D341Med (cell line): ENCODE measurements at places on chromosomes 11 and 22.

DNA sequence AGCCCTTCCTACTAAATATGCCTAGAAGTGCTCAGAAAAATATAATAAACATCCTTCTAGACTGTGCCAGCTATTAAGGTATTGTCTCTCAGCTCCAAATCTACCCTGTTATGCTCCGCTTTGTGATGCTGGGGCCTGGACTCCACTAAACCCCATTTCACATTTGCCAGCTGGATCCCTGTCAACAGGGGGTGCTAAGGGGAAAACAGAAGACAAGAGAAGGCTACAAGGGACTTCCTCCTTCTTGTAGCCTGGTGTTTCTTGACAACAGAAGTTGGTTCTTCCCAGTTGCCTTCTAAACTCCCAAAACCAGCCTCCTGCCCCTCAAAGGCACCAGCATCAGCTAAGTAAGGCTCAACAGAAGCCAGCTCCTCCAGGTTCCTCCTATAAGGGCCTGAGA lies 5.2 kb downstream of the NUMA1 start:
- no peak for DNase-seq

DNA sequence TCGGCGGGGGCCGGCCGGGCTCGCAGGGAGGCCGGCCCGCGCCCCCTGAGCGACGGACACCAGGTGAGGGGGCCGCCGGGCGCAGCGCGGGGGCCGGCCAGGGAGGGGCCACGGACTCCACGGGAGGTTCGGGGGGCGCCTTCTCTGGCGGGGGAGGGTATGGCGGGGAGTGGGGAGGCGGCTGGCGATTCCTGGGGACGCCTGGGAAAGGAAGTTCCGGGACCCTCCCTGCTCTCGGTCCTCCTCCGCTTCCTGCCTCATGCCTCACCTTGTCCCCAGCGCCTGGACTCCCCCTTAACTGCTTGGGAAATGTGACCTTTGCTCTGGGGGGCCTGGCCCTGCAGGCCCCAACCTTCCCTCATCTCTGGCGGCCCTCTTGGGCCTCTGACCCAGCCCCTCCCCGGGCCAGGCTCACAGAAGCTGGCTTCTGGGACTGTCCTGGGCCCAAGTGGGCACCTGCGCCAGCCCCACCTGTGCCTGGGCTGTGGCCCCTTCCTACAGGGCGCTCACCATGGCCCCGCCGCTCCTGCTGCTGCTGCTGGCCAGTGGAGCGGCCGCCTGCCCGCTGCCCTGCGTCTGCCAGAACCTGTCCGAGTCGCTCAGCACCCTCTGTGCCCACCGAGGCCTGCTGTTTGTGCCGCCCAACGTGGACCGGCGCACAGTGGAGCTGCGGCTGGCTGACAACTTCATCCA lies 516 bp downstream of the LRFN4 start:
- DNase-seq = no peak

DNA sequence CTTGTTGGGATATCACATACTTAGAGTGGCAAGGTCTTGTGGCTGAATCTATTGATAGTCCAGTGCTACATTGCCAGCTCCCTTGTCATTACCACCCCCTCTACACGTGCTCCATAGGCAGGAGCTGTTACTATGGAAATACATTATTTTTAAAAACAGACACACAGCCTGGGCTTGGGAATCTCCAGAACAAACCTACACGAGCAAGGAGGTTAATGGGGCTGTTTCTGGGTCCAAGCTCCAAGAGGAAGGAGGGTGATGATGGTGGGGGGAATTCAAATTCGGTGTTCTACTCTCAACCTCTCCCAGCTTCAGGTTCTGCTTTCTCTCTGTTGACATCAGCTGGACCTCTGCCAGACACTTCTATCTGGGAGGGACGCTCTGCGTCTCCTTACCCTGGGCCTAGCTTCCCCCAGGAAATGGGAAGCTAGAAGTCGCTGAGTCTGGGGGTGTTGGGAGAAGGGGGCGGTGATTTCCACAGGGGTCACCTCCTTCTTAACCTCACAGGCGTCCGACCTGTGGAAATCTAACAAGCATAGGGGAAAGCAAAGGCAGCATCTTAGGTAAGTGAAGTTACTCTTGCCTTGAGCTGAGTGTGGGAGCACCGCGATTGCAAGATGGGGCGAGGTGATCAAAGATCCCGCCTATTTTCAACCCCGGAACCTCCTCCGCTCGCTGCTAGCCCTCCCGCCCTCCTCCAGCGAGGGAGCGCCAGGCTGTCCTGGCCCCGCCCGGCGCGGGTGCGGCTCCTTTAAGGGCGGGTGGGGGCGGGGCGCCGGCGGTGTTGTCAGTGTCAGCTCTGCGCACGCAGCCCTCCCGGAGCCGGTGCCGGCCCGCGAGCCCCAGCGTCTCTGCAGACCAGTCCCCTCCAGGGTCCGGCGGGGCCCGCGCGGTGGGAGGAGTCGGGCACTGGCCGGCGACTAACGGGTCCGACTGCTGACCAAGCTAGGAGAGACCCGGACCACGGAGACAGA lies at the start of gene C2CD2L:
C2CD2L (plus strand) TSS at position 781 of the 974 bp plus-strand sequence. CDS start 398 bp downstream, outside the sequence.
- peak; percentile 95 for DNase-seq

GRCh38 chr11:123011510-123011909 lies 29.9 kb upstream of the BSX start:
- no peak for DNase-seq

GRCh38 chr11:129937592-129938238 lies 42.3 kb upstream of the NFRKB start:
- no peak for DNase-seq

- DNase-seq = no peak
Observed at GRCh38 chr11:120808616-120809050, 215.3 kb upstream of the TBCEL start.

DNA sequence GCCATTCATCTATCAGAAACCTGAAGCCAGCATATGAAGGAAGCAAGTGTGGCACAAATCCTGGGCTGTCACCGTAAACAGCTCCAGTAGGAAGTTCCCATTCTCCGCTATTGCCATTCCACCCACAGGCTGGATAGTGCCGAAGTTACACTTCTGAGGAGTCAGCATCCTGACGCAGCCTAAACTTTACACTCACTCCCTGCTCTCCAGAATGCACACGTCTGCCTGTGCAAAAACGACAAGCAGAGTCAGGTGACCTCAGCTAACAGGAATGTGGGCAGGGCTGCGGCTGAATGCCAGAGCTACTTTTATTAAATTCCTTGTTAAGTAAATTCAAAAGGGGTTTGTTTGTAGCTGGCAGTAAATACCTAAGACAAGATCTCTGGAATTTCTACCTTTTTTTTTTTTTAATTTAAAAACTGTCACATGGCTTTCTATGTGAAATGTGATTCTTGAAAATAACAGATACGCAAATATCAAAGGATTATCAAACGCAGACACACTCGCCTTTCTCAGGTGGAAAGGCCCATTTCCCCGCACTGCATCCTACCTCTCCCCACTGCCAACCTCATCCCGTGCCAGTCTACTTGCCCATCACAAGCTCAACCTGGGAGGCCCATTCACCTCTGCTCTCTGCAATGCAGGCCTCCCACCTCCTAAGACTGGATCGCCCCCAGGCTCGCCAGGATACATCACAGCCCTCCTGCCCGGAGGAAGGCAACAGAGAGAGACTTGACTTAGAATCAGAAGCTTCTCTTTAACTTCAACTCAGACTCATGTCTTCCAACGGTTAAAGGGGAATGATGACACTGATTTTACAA lies 33.5 kb downstream of the NFRKB start:
- DNase-seq = no peak

DNA sequence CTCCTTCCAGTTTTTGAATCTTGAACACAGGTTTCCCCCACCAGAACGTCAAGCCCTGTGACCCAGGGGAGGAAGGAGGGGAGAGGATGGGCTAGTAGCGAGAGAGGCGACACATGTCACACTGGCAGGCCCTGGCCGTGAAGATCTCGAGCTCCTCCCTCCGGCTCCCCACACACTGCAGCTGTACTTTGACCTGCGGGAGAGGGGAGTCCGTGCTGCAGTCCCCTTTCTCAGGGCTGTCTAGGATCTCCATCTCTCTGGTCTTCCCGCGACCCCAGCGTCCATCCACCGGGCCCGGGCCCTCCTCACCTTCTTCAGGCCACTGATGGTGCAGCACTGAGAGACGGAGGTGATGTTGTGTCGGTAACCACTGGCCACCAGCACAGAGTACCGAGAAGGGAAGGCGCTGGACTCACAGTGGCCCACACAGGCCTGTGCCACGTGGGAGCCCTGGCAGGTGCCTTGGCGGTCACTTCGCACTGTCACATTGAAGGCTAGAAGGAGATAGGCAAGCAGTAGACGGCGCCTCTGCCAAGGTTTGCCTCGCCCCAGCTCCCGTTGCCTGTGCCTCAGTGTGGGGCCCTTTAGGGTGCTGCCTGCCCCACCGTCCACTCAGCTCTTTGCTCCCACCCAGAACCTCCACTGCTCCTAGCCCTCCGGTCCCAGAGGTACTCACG lies 873 bp downstream of the GPHA2 start:
- DNase-seq = no peak

- DNase-seq = no peak
Observed at GRCh38 chr22:24099666-24100065, 81.6 kb upstream of the SUSD2 start.

GRCh38 chr22:31909977-31910376 lies 34.4 kb upstream of the YWHAH start:
- DNase-seq = no peak

DNA sequence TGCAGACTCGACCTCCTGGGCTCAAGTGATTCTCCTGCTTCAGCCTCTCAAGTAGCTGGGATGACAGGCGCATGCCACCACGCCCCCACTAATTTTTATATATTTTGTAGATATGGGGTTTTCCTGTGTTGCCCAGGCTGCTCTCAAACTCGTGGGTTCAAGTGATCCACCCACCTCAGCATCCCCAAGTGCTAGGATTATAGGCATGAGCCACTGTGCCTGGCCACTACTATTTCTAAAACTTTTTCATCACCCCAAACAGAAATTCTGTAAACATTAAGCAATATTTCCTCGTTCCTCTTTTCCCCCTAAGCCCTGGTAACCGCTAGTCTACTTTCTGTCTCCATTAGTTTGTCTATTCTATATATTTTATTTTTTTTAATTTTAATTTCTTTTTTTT lies 9.0 kb upstream of the ATG16L2 start:
- no peak for DNase-seq

GRCh38 chr11:70538641-70539359 lies 140.5 kb downstream of the CTTN start:
- DNase-seq = no peak

- DNase-seq = no peak
Observed at GRCh38 chr11:130062026-130062425, 7.7 kb upstream of the APLP2 start.

GRCh38 chr11:130485983-130486382 lies 37.5 kb downstream of the ADAMTS15 start:
- DNase-seq = peak; percentile 21

DNA sequence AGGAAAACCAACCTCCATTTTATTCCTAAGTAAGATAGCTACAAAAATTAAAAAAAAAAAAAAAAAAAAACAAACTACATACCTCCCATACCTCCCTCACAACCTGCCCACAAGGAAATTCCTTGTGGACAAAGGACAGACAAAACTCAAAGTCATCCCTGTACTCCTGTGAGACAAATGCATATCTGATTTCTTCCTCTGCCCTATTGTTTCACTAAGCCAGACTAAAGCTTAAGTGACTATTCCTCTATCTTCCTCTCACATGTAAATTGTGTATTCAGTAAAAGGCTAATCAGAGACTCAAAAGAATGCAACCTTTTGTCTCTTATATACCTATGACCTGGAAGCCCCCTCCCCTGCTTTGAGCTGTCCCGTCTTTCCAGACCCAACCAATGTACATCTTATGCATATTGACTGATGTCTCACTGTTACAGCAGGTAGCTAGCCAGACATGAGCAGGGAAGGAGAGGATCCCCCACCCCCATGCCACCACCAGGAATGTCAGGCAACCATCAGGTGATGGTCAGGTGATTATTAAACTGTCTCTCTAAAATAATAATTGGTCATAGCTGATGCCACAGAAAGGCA lies 289.4 kb downstream of the SBF2 start:
- DNase-seq = no peak

DNA sequence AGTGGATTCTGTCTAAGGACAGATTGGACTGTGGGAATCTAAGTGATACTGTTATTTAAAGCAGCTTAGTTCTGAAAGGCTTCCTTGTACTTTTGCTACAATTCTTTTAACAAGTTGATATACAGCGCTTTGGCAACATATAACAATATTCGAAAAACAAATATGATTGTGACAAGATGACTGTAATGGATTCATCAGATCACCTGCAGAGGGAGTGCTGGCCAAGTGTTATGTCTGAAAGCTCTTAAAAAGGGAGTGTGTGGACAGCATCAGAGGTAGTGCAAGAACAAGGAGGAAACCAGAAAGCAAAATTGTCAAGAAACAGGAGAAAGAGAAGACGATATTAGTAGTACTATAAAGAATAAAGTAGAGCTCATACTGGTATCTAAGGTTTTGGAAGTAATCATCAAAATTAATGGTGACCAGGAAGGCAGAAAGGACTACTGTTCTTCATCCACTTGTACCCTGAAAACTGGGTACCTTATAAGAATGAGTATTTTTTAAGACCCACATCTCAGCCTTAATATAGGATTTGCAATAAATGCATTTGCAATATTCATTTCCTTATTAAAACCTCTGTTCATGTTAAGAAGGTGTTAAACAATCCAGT lies 1112.0 kb upstream of the CCDC90B start:
- DNase-seq = peak; percentile 58

- no peak for DNase-seq
Observed at GRCh38 chr11:119714189-119714588, 14.8 kb downstream of the NECTIN1 start.

DNA sequence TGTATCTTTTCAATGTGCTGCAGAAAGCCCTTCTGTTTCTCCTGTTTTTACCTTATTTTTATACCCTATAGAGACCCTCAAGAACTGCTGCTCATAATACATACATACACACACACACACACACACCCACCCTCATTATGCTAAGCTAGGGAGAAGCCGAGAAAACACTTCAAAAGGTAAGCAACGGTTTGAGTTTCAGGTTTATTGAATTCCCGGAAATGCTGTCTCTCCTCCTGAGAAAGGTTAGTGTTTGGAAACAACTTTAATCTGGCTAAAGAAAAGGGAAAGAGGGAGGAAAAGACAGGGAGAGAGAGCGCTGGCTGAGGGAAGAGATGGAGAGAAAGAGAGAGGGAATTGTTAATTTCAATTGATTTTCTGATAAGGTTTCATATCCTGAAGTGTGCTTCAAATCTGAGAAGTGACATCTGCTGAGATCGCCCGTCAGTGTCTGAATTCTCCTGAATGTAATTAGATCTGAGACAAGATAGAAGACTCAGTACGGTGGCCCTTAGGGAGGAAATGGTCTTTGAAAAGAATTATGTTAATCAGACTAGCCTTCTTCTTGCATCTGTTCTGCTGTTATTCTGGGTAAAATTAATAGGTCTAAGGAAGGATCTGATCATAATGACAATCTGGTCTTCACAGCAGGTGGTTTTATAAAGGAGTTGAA lies 169.1 kb downstream of the NXPE2 start:
- DNase-seq = peak; percentile 50

DNA sequence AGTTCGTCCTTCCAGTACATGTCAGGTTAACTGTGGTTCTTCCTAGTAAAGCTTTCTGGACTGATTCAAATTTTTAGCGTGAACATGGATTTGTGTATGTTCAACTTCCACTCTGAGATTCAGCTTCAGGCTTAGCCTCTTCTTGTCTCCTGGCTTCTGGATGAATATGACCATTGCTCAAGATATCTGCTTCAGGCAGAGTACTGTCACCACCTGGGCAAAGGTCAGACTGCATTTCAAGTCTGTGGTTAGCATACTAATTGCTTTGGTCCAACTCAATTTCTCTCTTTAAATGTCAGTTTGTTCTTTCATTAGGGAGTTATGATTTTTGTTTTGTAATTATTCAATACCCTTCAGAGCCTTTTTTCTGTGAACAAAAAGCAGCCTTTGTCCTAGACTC lies 440.0 kb downstream of the NELL1 start:
- DNase-seq = no peak
